ENCODE measurements at places on chromosomes 1 and 21. TPM values are rescaled to one million over a fixed set of nuclear protein-coding genes. Genes with fewer than 3 reads are reported as not detected.

DNA sequence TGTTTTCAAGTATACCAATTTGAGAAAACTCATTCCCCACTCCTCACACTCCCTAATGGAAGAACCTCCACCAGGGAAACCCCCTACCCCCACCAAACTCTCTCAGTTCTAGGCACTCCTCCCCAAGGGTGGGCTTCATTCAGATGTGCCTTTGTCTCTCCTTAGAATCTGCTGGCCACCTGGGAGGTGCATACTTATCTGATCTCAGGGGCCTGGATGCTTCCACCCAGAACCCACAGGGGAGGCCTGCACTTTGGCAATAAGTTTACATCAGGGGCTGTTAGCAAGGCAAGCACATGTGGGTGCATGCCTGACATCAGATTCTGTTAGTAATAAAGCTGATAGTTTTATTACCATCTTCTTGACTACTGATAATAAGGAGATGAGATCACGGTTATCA lies 32.5 kb upstream of the SLAMF9 start:
- no peak for DNase-seq

Gene PER3
- 13.7 TPM for polyA plus RNA-seq

DNA sequence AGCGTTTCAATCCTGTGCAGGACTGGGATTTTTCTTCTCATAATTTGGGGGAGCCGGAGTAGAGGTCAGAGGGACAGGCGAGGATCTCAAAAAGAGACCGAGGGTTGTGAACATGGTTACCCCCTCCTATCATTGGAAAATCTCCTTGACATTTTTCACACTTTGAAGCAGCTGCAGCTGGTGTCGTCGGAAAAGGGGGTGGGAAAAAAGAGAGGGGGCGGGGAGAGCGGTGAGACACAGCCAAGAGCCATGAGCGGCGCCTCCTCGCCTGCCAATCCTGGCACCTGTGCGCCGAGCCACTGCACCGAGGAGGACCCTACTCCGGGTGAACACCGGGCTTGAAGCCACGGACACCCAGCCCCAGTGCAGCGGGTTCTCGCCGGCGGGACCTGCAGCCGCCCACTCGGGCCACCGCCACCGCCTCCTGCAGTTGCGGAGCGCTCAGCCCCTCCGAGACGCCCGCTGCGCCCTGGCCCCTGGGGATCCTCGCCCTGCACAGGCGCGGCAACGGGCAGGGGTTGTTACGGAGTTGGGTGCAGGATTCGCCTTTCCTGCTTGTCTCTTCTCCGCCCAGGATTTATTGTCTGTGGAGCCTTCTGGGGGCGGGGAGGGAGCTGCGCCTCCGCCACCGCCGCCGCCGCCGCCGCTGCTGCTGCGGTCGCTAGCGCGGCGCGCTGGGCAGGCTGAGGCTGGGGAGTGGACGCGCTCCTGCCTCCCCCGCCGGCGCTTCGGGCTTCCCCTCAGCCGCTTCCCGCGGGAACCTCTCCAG lies at the start of gene LRRC7:
Gene LRRC7 (plus strand): TSS at position 271 of the 769 bp plus-strand sequence. CDS start 718 bp downstream, outside the sequence.
- peak; percentile 14 for DNase-seq

Gene NHLH1
- 0.06 TPM for polyA plus RNA-seq

GRCh38 chr1:203172184-203173010 lies 3.2 kb downstream of the MYBPH start:
- peak; percentile 56 for DNase-seq

- DNase-seq, result no peak
Observed at GRCh38 chr1:200869753-200870391, 2.9 kb upstream of the GPR25 start.

GRCh38 chr1:86068271-86068721 lies 88.3 kb downstream of the COL24A1 start:
- DNase-seq, result no peak

DNA sequence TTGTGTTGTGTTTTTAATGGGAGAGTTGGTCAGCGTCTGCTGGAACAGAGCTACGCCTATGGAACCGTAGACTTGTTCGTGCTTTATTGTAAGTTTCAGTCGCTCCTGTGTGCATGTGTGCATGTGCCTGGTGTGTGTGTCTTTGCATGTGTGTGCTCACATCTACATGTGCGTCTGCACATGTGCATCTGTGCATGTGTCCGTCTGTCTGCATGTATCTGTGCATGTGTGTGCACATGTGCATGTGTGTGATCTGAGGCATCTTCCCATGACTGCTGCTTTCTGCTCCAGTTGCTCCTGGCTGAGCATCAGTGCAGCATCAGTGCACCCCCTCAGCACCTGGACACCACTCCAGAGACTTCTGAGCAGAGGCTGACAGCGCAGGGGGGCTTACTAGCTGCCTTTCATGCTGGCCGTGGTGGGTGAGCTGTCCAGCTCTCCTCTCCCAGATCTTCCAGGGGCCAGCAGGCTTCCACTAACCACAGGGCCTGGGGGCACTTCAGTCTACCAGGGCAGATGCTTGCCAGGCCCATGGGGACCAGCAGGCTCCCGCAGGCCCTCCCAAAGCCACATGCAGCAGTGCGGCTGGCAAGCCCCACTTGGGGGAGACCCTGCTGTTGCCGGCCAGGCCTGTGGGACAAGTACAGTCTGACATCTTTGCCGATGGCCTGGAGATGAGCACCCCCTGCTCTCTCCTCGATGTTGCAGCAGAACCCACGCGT lies 47.8 kb upstream of the PCBP3 start:
- DNase-seq, result no peak

- no peak for DNase-seq
Observed at GRCh38 chr1:247378334-247379073, 37.5 kb upstream of the NLRP3 start.

Gene CCDC17
- 5.0 TPM for polyA plus RNA-seq

DNA sequence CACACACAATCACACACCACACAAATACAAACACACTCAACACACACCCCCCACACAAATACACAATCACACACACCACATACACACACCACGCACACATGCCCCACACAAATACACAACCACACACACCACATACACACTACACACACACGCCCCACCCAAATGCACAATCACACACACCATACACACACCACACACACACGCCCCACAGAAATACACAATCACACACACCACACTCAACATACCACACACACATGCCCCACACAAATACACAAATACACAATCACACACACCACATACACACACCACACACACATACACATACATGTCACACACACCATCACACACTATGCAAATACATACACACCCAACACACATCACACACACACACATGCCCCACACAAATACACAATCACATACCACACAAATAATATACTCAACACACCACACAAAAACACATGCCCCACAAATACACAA lies 50.2 kb downstream of the PRDM15 start:
- no peak for DNase-seq

DNA sequence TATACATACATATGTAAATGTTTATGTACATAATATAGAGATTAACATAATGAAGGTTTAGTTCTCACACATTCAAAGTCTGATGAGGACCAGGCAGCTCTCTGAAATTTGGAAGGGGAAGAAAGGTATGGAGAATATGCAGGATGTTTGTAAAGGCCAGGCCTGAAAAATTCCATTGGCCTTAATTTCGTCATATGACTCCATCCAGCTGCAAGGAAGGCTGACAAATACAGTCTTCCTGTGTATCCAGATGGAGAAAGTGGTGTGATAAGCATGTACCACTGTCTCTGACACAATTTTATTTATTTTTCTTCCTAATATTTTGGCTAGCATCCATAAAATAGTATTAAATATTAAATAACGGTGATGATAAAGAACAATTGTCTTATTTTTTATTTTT lies 6.3 kb upstream of the SGIP1 start:
- no peak for DNase-seq

Gene OPTC
- polyA plus RNA-seq, result not detected

GRCh38 chr1:1356796-1357401 lies 1.5 kb downstream of the MXRA8 start:
- DNase-seq, result peak; percentile 12

DNA sequence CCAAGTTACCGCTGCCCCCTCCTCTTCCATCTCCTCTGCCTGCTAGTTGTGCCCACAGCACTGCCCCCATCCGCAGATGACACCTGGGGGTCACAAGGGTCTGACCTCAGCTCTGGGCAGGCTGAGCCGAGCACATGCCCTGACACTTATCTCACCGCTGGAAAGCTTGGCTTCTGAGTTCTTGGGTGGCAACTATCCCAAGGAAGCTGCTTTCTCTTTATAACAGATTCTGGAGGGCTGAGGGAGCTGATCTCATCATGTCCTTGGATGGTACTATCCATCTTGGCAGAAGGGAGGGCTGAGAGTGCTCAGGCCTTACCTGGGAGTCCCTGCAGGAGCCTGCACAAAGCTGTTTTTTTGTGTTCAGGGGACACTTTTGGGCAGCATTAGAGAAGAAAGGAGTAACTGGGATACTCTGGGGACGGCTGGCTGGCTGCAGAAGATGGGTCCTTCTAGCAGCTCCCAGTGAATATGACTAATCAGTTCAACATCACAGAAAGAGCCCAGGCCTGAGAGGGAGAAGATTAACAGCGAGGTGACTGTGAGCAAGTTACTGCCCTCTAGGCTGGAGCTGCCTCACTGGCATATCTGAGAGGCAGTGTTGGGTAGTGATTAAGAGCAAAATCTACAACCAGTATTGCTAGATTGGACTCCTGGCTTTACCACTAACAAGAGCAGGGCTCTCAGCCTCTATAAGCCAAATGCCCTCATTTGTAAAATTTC lies 71.6 kb downstream of the PLXNA2 start:
- no peak for DNase-seq

Gene UBR4
- 74.1 TPM for polyA plus RNA-seq
